Right ventricle myocardium superior (tissue), 1 donor: ENCODE measurements at places on chromosomes 5 and 9. TPM values are rescaled to one million over a fixed set of nuclear protein-coding genes. Genes with fewer than 3 reads are reported as not detected.

The CBY3 gene
- not detected for total RNA-seq

The MELK gene
- total RNA-seq, result 0.48 TPM

The PARP8 gene
- 5.2 TPM for total RNA-seq

The ENTREP1 gene
- 18.7 TPM for total RNA-seq

The PIP5K1B gene
- 62.8 TPM for total RNA-seq

The SOX30 gene
- 0.13 TPM for total RNA-seq

The PRR16 gene
- total RNA-seq, result 14.2 TPM
